Stimulated activated CD4-positive, alpha-beta T cell treated with anti-CD3 and anti-CD28 coated beads, TNF-alpha, amount 100 ng/mL, for 1 hour (primary cell): ENCODE measurements at places on chromosomes 5 and 9.

- no peak for DNase-seq
Observed at GRCh38 chr5:138647794-138648410, 72.7 kb upstream of the HSPA9 start.

GRCh38 chr5:105929858-105930257 is 1740.9 kb downstream of the EFNA5 start:
- DNase-seq, result no peak

- DNase-seq, result no peak
Observed at GRCh38 chr9:93907551-93908199, 47.5 kb downstream of the BARX1 start.

DNA sequence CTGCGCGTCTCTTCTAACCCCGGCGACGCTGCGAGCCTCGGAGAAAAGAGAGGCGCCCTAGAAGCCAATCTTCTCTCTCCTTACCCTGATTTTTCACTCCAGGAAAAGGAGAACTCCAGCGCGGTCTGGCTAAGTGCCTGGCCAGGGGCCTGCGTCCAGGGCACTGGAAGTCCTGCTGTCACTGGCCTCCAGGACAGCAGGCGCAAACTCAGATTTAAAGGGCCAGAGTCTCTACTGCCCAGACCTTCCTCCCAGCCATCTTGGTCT is 553 bp upstream of the FOXB2 start:
- DNase-seq, result no peak

GRCh38 chr9:36659500-36659899 is 86.8 kb downstream of the MELK start:
- no peak for DNase-seq

- no peak for DNase-seq
Observed at GRCh38 chr5:109682383-109682782, 7.3 kb upstream of the MAN2A1 start.

DNA sequence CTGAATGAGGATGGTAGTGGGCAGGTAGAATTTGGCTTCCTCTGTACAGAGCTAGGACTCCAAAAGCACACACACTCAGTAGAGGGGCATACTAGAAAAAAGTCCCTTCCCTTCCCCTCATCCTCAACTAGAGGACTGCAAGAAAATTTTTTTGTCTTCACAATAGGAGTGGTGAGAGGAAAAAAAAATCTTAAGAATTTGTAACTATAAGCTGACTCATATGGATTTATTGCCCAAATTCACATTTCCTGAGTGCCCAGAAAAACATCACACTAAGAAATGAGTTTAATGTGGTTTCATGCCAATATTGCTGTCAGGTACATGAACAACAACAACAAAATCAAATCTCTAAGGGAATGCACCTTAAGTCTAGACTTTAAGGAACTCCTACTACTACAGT is 43.7 kb downstream of the RANBP6 start:
- DNase-seq, result no peak

- no peak for DNase-seq
Observed at GRCh38 chr9:81379655-81380054, 309.7 kb downstream of the TLE1 start.

GRCh38 chr5:123422433-123423277 is 548 bp downstream of the CEP120 start:
- DNase-seq, result no peak

- DNase-seq, result no peak
Observed at GRCh38 chr5:143146161-143146560, 257.3 kb downstream of the NR3C1 start.

DNA sequence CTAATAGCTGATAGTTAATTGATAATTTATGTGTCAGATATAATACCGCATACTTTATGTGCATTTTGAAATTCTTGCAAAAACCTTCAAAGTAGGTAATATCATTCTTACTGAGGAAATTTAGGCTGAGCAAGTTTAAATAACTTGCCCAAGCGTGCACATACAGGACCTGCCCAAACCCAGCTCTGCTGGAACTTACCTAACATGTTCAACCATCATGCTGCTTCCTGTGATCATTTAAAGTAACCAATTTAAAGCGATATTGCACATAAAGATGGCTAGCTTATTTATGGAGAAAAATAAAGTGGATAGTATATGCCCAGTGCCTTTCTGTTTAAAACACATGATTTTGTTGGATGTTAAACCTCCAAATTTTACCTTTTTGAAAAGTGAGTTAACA is 4.3 kb downstream of the FAM174A start:
- no peak for DNase-seq

DNA sequence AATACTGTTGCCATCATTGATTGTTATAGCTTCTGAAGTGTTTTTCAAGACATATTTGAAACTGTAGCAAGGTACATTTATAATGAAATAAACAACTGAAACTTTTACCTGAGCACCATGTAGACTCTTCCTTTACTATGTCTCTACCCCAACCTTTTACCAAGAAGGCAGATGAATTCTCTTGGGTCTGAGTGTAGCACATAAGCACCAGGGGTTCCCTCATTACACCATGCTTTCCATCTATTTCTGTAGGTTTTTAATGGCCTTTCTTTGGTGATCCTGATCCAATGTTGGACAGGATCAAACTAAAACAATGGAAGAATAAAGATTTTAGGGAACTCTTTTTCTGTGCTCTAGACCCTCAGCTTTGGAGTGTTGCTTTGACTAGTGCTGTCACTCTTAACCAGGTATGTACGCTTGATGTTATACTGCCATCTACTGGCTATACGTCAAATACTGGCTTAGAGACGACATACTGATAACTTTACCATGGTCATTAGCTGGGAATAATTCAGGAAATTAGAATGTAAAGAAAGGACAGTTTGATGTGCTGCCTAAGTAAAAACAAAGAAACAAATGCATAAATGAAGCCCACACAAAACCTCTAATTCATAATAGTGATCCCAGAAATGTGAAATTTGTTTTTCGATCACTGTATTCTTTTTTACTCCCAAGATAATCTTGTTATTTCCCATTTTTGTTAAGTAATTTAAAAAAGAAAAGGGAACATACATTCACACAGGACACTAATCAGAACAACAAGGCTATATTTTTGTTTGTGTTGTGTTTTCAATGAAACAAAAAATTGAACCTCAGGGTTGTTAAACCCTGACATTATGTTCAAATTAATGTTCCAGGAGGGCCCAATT is 30.7 kb downstream of the IFNW1 start:
- DNase-seq, result no peak

DNA sequence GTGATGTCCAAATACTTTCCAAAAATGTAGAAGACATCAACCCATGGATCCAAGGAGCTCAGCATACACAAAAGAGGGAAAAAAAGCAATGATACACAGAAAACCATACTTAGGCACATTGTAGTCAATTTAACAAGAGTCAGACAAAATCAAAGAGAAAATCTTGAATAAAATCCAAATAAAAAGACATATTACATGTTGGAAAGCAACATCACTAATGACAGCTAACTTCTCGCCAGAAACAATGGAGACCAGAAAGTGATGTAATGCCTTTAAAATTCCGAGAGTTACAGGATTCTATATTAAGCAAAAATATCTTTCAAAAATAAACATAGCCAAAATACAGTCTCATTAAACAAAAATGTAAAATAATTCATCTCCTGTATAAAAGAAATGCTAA is 79.8 kb upstream of the SLCO4C1 start:
- no peak for DNase-seq

- DNase-seq, result no peak
Observed at GRCh38 chr5:145243016-145243415, 592.1 kb downstream of the PRELID2 start.

DNA sequence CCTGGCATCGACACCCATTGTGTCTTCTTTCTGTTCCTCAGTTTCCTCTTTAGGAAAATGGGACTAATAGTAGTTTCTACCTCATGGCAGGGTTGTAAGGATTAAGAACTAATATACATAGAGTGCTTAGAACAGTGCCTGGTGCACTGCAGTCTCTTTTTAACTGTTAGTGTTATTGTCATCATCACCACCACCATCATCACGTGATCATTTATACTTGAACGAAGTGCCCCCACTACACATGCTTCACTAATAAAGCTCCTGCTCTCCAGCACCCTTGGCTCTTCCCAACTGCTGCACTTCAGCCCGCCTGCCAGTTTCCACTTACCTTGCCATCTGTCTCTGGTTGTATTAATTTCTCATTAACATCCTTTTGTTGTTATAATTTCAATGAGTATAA is 35.8 kb upstream of the MAST4 start:
- DNase-seq, result no peak
